ENCODE measurements at places on chromosomes 16 and 17.

DNA sequence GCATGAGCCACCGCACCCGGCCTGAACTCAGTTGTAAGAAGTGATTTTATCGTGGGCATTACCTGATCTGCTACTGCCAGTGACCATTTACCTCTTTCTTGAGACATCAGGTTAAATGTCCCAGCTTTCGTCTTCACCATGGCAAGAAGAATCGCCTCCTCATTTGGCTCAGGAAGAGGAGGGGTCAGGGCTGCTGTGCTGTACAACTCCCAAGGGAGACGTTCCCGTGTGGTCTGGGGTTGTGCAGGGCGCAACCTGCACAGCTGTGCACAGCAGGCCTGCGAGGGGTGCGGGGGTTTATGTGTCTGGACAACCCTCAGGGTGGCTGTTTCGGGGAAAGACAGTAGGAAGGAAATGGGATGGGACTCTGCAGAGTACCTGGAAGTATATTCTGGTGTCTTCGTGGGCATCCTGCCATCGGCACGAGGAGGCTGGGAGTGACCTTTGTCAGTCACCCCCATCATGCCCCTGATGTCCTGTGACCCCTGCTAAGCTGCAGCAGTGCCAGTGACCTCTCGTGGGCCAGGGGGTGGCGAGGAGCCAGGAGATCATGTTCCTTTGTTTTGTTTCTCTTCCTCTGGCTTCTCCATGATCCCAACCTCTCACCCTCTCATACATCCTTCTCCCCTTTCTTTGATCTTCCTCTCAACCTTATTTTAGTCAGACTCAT lies 27.3 kb downstream of the CIBAR2 start:
- no peak for DNase-seq

GRCh38 chr16:63890081-63890480 lies 1231.8 kb downstream of the CDH11 start:
- DNase-seq = no peak

GRCh38 chr16:73775841-73776388 lies 520.7 kb upstream of the PSMD7 start:
- no peak for DNase-seq

DNA sequence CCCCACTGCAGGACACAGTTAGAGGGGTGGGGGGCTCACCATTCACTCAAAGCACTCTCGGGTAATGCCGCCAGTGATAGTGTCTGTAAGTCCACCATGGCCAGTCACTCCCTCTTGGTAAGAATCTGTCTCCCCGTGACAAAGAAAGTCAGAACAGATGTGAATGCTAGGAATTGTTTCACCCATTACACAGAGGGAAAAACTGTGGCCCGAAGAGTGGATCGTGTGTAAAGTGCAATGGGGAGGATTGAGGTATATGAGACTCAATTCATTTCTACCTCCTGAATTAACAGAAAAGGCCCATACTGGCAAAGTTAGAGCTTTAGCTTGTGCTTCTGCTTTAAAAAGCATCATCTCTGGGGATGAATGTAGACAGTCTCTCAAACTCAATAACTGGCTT lies 17.5 kb upstream of the SLC6A2 start:
- DNase-seq = no peak

GRCh38 chr17:78922816-78923498 lies 2.2 kb downstream of the TIMP2 start:
- no peak for DNase-seq

DNA sequence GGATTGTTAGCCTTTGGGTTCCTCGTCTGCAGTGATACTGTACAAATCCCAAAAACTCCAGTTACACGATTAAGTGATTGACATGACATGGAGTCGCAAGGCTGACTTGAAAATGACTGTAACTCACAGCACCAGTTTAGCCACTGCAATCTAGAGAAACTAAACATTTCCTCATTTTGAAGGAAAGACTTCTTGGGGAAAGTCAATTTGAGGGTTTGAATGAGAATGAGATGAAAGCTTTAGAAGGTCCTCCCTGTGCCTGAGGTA lies 4.8 kb downstream of the BANP start:
- no peak for DNase-seq

DNA sequence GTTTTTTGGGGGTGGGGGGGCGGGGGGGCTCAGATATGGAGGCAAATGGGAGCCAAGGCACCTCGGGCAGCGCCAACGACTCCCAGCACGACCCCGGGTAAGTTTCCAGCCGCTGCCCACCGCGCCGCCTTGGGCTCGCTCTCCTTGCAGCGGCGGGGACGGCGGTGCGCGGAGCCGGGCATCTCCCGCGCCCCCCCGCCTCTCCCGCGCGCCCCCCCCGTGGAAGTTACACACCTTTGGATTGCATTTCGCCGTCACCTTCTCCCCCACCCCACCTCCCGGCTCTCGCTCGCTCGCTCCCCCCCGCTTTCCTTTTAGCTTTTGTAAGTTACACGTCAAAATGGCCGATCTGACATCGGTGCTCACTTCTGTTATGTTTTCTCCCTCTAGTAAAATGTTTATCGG lies 387 bp downstream of the MSI2 start:
- DNase-seq = no peak

DNA sequence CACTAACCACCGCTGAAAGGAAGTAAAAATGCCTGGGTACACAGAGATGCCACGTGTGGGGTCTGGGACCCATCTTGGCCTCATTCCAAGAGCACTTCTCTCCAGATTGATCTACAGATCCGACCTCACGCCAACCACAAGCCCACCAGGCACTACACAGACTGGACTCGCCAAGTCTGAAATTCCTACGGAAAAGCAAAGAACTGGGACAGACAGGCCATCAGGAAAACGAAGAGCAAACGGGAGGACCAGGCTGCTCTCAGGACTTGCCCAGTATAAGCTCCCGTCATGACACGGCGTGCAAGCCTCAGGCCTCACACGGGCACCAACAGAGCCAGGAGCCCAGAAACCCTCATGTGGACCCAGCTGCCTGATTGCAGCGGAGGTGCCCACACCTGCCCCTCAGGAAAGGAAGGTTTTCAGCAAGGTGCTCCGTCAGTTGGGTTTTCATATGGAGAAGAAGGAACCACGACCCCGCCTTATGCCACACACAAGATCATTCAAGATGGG lies 20.1 kb upstream of the C16orf95 start:
- no peak for DNase-seq

GRCh38 chr16:16007743-16008111 lies 58.3 kb downstream of the ABCC1 start:
- no peak for DNase-seq

GRCh38 chr16:23134274-23134673 lies 15.0 kb downstream of the USP31 start:
- no peak for DNase-seq

- DNase-seq = no peak
These were observed 1.5 kb downstream of the CD300LF start for GRCh38 chr17:74711058-74711824.

DNA sequence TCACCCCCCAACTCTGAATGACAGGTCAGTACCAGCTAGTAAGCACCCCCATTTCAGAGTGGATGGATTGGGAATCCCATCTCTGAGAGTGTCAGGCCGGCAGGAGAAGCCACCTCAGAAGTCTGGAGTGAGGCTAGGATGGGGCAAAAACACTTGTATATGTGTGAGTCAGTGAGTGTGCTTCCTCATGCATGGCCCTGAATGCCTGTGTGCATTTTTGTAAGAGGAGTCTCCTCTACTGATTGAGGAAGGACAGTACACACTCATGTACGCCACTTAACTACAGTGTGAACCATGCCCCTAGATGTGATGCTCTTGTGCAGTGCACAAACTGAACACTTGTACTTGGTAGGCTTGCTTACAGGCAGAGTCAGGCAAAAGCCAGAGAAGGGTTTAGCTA lies 22.3 kb upstream of the NAGS start:
- no peak for DNase-seq

DNA sequence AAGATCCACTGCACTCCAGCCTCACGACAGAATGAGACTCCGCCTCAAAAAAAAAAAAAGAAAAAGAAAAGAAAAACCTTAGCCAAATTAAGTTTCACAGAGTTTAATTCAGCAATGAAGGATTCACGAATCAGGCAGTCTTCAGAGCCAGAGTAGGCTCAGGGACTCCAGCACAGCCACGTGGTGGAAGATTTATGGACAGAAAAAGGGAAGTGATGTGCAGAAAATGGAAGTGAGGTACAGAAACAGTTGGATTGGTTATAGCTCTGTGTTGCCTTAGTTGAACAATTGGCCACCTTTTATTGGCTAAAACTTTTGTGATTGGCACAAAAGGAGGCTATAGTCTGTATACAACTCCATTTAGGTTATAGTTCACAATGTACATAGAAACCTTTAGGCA lies 256.6 kb downstream of the HS3ST3B1 start:
- no peak for DNase-seq

GRCh38 chr17:31492206-31492605 lies 100.7 kb downstream of the RAB11FIP4 start:
- DNase-seq = no peak

DNA sequence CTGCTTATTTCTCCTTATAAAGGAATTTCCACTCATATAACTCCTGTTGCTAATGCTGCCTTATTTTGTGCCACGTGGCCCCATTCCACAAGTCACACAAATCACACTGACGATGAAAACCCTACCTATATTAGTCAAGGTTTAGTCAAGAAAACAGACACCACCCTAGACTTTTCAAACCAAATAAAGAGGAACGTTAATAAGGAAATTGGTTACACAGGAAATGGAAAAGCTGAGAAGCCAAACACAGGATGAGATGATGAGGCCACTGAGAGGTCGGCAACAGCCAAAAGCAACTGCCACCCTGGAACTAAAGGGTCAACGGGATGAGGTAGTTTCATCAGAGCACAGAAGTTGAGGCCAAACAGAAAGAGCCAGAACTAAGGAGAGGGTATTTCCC lies 47.3 kb upstream of the ALOX12 start:
- no peak for DNase-seq

- DNase-seq = no peak
These were observed 16.0 kb upstream of the RASD1 start for GRCh38 chr17:17511881-17512858.

DNA sequence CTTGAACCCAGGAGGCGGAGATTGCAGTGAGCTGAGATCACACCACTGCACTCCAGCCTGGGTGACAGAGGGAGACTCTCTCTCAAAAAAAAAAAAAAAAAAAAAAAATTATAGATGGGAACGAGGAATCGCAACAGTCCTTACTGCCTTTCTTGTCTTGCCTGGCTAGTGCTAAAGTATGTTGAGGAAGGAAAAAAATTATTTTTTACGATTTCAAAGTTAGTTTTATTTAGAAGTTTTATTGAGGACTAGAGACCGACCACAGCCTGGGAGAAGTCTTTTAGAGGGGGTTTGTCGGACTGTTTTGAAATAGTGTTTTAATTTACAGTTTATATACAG lies 15.8 kb upstream of the DNAH17 start:
- no peak for DNase-seq

GRCh38 chr16:86470964-86471363 lies 39.4 kb upstream of the FOXF1 start:
- no peak for DNase-seq

DNA sequence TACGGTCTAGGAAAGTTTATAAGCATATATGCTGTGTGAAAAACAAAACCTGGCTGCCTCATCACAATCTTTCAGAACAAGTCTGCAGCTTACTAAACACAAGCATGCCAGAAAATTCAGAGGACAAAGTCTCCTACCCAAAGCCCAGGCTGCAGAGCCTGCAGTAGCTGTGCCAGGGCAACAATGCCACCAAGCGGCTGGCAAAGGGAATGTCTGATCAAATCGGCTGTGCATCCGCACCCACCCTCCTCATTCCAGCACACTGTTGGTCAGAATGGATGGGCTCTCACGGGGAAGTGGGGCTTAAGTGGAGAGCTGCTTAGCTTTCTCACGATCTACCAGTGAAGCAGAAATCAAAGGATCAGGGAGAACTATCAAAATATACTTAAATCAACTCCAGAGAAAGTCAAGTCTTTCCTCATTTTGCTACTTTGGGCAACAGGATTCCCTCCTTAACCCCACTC lies 73.5 kb downstream of the CYTH1 start:
- no peak for DNase-seq

GRCh38 chr17:15233022-15233805 lies 31.9 kb downstream of the PMP22 start:
- no peak for DNase-seq

DNA sequence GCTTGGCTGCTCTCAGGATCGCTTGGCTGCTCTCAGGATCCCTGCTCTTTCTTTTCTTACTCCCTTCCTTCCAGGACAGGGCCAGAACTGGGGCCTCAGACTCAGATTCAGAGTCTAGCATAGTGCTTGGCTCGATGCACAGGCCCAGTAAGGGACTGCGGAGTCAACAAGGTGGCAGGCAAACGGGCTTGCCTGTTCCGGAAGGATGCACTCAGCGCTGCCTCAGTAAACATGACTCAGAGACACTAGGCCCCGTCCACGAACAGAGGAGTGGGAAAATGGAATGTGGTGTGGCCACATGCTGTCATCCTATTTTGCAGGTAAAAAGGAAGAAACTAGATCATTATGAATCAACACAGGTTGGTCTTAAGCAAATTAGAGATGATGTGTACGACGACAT lies 9.8 kb downstream of the SPHK1 start:
- no peak for DNase-seq

DNA sequence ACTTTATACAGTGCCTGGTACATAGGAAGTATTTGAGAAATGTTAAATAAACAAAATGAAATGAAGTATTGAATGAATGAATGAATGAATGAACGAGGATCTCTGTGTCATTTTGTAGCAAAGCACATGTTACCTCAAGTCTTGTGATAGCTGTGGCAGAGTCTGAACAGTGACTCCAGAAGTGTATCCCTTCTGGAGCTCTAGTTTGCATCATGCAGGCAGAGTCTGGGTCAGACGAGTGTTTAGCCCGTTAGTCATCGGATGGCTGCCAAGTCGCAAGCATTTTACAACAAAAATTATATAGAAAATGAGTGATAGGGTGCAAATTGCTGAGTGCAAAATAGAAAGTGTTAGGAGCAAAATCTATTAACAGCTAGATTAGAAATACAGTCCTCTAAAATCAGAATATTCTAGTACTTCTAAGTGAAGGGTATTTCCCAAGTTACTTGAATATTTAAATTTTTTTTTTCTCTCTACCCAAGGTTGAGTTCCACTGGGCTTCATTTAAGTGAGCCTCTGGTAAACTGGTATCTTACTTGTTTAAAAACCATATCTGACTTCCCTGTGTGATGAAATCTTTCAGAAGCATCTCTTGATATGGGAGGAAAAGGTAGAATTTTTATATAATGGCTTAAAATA lies 113.3 kb downstream of the FTO start:
- DNase-seq = no peak

DNA sequence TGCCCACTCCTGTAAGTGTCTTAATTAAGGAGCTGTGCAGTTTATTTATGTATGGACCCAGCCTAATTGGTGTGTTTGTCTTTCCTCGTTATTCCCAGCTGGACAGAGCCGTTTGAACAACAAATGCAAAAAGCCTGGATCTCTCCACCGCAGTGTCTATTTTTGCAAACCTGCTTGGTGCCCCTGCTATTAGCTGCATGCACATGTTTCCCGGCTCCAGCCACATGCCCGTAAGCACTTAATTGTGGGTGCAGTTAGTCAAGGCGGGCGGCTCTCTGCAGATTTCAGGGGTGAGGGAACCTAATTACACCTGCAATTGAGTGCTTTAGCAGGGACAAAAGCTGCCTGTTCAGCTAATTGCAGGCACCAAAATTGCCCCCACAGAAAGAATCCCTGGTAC lies 74.0 kb upstream of the GSE1 start:
- peak; percentile 93 for DNase-seq

- no peak for DNase-seq
These were observed 198.8 kb downstream of the MAF start for GRCh38 chr16:79401782-79402181.

GRCh38 chr16:65547772-65548446 lies 426.0 kb upstream of the CDH11 start:
- DNase-seq = no peak

GRCh38 chr17:64974750-64975317 lies 55.6 kb upstream of the LRRC37A3 start:
- no peak for DNase-seq
